Caki2 (cell line): ENCODE measurements at places on chromosomes 6 and 20.

GRCh38 chr20:54061101-54061881, 9.1 kb downstream of the BCAS1 start:
- DNase-seq, result no peak

- DNase-seq, result no peak
These were observed 97.9 kb upstream of the BTN3A2 start for GRCh38 chr6:26267083-26267589.

DNA sequence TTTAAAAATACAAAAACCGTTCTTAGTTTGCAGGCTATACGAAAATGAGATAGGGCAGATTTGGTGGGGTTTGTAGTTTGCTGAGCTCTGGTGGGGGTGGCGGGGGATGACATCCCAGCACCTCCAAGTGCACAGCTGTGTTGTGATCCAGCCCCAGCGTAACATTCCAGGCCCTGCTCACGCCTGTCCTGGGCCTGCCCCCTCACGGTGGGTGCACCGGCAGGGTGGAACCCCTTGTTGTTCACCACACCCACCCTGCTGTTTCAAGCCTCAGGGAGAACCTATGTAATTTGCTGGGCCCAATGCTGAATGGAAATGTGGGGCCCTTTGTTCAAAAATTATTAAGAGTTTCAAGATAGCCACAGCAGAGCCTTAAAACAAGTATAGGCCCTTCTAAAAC, 25.0 kb downstream of the ARMC2 start:
- no peak for DNase-seq

GRCh38 chr6:110265273-110265672, 85.0 kb downstream of the CDC40 start:
- no peak for DNase-seq

DNA sequence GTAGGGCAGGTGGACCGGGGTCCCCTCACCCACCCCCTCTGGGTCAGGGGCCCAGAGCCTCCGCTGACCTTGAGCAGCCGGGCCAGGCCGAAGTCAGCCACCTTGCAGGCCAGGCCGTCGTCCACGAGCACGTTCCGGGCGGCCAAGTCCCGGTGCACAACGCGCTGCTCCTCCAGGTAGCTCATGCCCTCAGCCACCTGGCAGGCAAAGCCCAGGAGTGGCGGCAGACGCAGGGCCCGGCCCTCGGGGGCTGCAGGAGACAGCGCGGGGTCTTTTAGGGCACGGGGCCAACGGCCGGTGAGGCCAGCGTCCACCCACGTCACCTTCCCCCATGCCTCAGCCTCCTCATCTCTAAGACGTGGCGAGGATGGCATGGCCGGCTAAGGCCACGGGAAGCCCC, 4.2 kb upstream of the PTK6 start:
- DNase-seq, result no peak

GRCh38 chr6:134740027-134740373, 209.9 kb downstream of the ALDH8A1 start:
- DNase-seq, result no peak

DNA sequence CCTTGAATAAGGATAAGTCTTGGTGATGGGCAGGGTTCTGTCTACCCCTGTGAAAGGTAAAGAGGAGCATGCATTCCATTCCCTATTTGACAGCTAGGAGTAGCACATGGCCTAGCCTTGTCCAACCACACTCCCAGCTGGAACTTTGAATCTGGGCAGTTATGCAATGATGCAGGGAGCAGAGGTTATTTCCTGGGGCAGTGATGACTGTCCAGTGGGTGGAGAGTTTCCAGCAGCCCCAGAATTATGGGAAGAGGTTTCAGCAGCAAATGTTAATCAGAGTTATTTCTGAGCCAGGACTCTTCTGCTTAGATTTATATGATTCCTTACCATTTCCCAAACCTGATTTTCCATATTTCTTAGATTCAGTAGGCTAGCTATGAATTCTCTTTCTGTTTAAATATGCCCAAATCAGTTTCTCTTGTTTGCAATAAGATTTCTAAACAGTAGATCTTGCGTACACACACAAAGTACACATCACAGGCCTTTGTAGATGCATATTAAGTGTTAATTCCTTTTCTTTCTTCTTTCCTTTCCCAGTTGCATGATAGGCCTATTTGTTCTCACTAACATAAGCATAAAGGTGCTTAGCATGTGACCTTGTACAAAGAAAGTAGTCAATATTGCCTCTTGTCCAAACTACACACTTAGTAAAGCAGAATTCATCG, 17.3 kb upstream of the TXLNB start:
- no peak for DNase-seq

DNA sequence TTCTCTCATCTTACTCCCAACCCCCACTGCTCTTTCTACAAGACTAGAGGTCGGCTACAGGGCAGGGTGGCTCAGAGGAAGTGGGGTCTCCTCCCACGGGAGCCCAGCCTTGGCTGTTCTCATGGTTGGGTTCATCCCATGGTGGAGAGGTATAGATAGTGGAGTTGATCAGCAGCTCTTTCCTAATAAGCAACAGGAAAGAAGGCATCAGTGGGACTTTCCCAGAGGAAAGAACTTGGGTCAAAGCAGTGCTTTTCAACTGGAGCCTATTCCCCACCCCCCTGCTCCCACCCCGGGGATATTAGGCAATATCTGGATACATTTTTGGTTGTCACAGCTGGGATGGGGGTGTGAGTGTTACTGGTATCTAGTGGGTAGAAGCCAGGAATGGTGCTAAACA, 200.9 kb downstream of the NFATC2 start:
- DNase-seq, result no peak

- DNase-seq, result no peak
These were observed 662.8 kb downstream of the TBC1D32 start for GRCh38 chr6:120671519-120671918.

GRCh38 chr6:41965429-41966213, 24.0 kb upstream of the CCND3 start:
- no peak for DNase-seq

- no peak for DNase-seq
These were observed 237.2 kb downstream of the FARS2 start for GRCh38 chr6:5498579-5498899.

GRCh38 chr6:42727627-42728026, 5.2 kb upstream of the PRPH2 start:
- no peak for DNase-seq

DNA sequence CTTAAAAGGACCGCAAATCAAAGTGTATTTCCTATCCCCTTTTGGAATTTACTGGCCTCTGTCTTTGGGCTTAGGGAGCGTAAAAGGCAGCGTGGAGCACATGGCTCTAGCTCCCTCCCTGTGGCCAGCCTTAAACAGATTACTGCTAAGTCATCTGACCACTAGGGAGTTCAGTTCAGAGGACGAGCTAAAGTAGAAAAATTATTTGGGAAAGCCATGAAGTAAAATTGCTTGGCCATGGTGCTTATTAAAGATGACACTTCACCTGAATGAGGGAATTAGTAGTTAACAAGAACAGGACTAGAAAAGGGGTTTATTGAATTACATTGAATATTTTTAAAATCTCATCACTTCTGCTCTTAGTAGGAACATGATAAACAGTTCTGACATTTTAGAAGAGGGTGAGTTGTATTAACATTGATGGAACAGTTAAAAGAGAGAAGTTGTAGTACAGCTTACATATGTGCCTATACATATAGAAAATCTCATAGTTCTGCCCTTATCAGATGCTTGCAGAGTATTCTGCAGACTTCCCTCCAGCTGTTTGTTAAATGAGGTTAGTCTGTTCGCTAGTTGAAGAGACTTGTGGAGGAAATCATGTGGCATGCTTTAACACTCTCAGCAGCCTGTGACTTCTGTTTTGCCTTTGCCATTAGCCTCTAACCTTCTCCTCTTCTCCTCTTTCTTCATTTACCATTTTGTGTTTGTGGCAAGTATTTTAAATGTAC, 31.2 kb upstream of the MAPK13 start:
- DNase-seq, result no peak

DNA sequence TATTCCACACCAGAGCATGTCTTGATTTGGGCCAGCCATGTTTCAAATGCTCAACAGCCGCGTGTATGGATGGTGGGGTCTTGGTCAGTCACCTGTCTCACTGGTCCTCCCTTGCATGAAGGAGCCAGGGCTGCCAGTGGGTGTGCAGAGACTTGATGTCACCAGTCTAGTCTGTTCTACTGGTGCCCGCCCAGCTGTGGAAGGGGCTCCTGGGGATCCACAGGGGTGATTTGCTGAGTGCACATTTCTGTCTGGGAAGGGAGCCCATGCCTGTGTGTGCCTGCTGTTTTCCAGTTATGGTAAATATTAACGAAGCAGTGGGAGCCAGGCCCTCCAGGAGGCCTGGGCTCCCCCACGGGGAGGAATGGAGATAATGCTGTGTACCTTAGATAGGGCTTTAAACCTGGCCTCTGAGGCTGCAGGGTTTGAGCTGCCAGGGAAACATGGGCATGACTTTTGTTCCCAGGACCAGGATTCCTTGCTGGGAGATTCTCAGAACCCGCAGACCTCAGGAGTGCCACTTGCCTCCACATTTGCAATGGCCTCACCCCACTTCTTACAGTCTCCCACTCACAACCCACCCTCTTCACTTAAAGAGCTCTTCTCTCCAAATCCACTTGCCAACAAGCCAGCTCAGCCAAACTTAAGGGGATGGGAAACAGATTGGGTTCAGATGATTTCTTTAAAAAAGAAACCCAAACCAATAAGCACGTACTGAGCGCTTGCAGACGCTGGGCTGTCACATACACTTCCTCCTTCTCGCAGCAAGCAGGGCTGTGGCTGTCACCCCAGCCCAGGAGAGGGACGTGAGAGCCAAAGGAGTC, 54.1 kb downstream of the VEGFA start:
- DNase-seq, result no peak

DNA sequence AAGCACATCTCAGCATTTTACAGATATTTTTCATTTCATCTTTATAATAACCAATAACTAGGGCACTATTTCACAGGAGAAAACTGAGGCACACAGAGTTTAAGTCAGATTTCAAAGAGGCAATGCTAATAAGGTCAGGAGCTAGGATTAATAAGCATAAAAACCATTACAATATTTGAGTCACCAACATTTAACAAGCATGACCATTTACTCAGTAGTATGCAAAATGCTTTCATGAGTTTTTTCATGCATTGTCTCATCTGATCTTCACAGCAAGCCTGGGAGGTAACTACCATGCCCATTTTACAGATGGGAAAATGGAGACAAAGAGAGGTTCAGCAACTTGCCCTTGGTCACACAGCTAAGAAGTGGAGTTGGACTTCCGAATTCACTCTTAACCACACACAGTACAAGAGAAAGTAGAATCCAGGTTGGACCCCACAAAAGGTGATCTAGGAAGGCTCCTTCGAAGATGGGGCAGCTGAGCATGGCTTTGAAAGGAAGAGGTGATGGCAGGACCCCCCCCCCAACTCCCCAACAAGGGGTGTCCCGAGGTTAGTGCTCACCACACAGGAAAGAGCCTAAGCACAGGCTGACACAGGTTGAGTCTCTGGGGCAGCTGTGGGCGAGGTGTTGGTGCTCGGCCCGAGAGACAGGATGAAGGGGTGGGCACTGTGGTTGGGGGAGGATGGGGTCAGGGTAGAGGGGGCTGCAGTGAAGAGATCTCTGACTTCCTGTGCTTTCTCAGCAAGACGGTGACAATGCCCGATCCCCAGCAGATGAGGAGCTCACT, 108.8 kb downstream of the PREX1 start:
- no peak for DNase-seq
